Sciatic nerve (tissue), 2 donors: ENCODE measurements at places on chromosomes 2 and 18. TPM values are rescaled to one million over a fixed set of nuclear protein-coding genes. Genes with fewer than 3 reads are reported as not detected.

THAP4 gene
- total RNA-seq: 37.7 TPM

GPR35 gene
- total RNA-seq: 3.2 TPM

NBAS gene
- total RNA-seq: 51.3 TPM

STAMBP gene
- total RNA-seq: 41.5 TPM

MORN2 gene
- 13.0 TPM for total RNA-seq

TLX2 gene
- total RNA-seq: not detected

MBOAT2 gene
- 67.6 TPM for total RNA-seq

NR4A2 gene
- total RNA-seq: 62.1 TPM

CYP26B1 gene
- total RNA-seq: 12.7 TPM

POTEJ gene
- not detected for total RNA-seq

RALB gene
- 52.8 TPM for total RNA-seq

COLEC12 gene
- 19.3 TPM for total RNA-seq

CHRNG gene
- total RNA-seq: not detected

DSG4 gene
- total RNA-seq: not detected

GALNT3 gene
- total RNA-seq: 2.5 TPM

GREB1 gene
- total RNA-seq: 6.5 TPM

TCF4 gene
- 204 TPM for total RNA-seq

PTGR3 gene
- total RNA-seq: 31.6 TPM

GAD1 gene
- 0.36 TPM for total RNA-seq

TCF7L1 gene
- 26.9 TPM for total RNA-seq

NTSR2 gene
- not detected for total RNA-seq

TRIM43 gene
- total RNA-seq: not detected

CLIP4 gene
- total RNA-seq: 85.6 TPM

PRKAG3 gene
- total RNA-seq: 0.49 TPM

CCDC74B gene
- total RNA-seq: 7.5 TPM

HOXD12 gene
- not detected for total RNA-seq

TRAPPC8 gene
- total RNA-seq: 53.2 TPM

SNORC gene
- total RNA-seq: 12.0 TPM

ANKRD30B gene
- 17.2 TPM for total RNA-seq

TP53I3 gene
- total RNA-seq: 25.3 TPM

EIF2AK2 gene
- total RNA-seq: 56.0 TPM

FIGN gene
- 22.2 TPM for total RNA-seq

KYNU gene
- 6.0 TPM for total RNA-seq

MFSD2B gene
- total RNA-seq: 0.67 TPM

HOXD8 gene
- total RNA-seq: 11.9 TPM
